ENCODE measurements at places on chromosomes 2 and 18.

DNA sequence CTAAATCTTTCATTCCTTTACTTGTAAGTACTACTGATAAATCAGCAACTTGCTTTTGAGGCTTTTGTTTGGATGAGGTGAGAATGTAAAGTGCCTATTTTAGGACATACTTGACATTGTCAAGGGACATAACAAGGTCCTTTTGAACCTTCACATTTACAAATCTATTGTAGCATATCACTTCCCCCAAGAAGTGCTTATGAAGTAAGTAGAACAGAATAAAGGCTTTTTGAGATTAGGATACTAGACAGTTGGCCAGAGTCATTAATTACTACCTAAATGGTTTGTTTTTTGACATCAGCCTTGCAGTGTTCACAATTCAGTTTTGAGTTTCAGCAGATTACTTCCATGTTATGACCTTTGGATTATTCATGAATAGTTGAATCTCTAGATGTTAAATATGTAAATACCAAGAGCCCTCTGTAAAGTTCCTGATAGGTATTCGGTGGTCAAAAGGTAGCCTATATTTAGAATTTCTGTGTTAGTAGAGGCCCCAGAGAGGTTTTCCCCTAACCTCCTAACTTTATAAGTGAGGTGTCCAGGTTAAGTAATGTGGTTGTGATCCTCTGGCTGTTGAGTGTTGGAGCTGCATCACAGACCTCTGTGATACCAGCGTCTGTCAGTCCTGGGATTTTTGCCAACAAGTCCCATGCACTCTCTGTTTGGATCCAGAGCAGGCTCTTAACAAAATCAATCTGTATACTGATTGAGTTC, 67.2 kb downstream of the LCLAT1 start:
- DNase-seq: peak; percentile 52

- peak; percentile 42 for DNase-seq
Observed at GRCh38 chr18:63074981-63075404, 244.6 kb downstream of the BCL2 start.

- DNase-seq: peak; percentile 60
Observed at GRCh38 chr2:217820091-217820819, 182.5 kb downstream of the TNS1 start.

GRCh38 chr2:232431705-232432590, 24.0 kb upstream of the ALPI start:
- no peak for DNase-seq

GRCh38 chr2:217062768-217063167, 202.9 kb upstream of the TNP1 start:
- DNase-seq: no peak

GRCh38 chr2:132729522-132729921, 59.5 kb upstream of the LYPD1 start:
- DNase-seq: no peak

GRCh38 chr2:233546774-233547173, 19.8 kb downstream of the USP40 start:
- DNase-seq: no peak

GRCh38 chr2:11343650-11344341, 640 bp downstream of the ROCK2 start:
- no peak for DNase-seq

DNA sequence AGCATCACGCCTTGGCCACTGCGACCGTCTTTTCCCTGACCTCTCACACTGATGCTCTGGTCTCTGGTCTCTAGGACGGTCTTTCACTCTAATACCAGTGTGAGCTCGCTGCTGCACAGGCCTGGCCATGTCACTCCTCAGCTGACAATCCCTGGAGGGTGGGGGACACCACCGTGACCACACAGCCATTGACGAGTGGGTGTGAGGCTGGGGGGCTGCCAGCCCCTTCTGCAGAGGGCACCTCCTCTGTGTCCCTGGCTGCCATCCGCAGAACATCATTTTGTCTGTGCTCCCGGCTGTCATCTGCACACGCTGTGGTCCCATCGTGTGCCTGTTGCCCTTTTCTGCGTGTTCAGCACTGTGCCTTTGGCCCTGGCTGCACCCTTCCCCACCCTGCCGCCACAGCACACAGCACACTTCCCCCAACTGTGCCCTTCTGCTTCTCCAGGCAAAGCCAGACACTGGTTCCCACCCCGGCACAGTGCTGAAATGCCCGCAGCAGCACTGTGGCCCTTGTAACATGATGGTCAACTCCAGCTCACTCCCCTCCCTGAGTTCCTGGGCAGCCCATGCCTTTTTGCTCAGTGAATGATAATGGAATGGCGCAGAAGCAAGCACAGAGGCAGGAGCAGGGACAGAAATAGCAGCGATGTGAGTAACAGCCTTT, 30.4 kb upstream of the INHBB start:
- DNase-seq: no peak

- DNase-seq: no peak
Observed at GRCh38 chr2:204727368-204727767, 182.1 kb downstream of the PARD3B start.

DNA sequence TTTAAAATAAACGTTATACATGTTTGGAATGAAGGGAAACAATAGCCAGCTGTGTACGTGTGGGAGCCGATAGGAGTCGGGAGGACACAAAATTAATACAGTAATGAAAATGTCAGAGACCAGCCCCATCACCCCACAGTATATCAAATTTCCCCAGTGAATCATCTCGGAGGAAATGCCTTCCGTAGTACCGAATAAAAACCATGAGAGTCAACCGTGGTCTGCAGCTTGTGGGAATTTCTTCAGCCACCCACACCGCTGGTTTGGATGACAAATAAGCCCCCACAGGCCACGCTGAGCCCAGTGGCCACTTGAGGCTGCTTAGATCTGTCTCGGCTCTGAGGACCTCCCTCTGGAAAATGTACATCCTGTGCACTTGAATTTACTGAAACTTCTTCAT, 133.7 kb downstream of the COL6A3 start:
- peak; percentile 99 for DNase-seq

DNA sequence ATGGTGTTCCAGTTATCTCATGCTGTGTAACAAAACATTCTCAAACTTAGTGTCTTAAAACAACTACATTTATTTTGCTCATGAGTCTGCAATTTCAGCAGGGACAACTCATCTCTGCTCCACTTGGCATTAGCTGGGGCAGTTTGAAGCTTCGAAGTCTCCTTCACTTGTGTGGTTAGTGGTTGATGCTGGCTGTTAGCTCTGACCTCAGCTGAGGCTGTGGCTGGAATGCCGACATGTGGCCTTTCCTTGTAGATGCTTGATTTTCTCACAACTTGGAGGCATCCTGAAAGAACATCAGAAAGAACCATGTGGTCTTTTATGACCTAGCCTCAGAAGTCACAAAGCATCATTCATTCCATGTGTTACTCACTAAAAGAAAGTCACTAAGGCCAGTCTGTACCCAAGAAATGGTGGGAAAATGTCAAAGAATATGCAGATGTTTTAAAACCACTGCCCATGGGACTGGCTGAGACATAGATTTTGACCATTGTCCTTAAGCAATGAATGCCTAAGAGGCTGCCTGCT, 3.8 kb upstream of the TMSB10 start:
- peak; percentile 79 for DNase-seq

DNA sequence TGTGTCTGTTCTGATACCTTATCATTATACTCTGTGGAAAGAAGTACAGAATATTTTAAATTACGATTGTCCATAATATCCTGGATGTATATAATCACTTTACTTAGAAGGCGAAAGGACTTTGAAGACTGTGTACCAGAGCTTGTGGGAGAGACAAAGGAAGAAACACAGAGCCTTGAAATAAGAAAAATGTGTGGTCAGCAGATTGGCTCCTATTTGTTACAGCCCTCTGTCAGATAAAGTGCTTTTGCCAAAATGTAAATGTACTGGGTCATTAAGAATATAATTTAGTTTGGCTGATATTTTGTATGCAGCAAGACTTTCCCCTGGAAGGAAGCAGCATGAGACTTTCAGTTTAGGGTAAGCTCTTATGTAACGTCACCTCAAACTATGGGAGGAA, 443.1 kb downstream of the CCDC85A start:
- no peak for DNase-seq

GRCh38 chr2:188677142-188677541, 297.0 kb upstream of the COL3A1 start:
- peak; percentile 14 for DNase-seq

DNA sequence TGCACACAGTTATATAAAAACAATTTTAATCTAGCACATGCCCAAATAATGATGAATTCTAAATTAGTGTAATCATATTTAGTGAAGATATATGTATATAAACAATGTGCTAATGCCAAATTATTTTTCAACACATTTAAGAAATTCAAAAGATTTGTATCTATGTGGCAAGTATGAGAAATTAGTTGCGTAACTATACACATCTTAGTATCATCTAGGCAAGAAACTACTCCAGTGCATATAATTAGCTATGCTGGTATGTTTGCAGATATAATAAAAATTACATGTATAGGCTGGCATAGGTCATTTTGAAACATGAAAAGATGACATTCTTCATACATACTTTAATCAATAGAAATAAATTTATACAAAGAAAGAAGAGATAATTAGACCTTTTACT, 252.0 kb upstream of the VWC2L start:
- DNase-seq: no peak

DNA sequence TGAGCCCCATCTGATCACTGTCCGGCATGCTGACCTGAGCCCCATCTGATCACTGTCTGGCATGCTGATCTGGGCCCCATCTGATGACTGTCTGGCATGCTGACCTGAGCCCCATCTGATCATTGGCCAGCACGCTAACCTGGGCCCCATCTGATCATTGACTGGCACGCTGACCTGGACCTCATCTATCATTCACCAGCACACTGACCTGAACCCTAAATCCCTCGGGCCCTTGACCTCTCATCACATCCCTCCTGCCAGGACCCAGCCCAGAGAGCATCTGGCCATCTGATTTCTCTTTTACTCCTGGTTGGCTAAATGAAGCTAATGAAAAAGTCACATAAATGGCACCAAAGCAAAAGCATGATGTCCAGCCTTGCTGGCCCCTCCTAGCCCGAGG, 207.1 kb downstream of the NDUFA10 start:
- no peak for DNase-seq

GRCh38 chr2:176643646-176644045, 374.4 kb downstream of the MTX2 start:
- no peak for DNase-seq

DNA sequence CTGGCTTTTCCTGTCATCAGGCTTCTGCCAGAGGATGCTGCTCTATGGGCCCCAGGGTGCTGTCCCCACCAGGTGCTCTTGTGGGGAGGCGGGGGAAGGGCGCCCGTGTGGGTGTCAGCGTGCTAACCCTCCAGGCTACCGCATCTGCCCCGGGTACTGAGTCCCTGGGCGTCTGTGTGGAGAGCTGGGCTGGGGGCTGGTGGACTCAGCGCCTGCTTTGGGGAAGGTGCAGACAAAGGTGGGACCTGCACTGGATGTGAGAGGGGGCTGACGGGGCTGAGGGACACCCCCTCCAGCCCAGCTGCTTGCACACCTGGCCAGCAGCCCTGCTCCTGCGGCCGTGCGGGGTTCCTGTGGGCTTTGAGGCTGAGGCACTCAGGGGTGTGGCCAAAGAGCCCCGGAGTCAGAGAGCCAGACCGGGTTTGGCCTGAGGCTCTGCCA, 120.7 kb upstream of the PXDN start:
- DNase-seq: no peak

- DNase-seq: no peak
Observed at GRCh38 chr18:45083226-45083855, 402.7 kb downstream of the SETBP1 start.

DNA sequence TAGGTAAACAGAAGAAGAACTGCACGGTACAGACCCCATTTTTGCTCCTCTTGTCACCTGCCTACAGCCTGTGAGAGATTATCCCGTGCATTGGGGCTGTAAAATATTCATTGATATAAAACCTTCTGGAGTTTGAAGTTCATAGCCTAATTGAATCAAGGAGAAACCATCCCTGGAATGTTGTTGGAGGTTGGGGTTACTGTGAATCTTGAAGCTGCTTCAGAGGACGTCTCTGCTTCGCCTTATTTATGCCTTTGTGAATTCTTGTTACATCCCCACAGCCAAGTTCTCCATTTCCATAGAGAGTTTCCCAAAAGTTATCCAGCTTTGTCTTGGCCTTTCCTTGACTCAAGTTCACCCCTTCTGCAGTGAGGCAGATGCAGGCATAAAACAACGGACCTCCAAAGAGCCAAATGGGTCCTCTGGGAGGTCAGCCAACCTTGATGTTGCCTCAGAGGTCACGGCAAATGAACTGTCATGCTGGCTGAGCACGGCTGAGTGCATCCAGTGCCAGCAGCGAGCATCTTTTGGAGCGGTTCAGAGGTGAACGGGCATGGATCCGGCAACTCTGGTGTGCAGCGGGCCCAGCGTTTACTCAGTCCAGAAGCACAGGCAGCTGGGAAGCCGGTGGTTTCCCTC, 317.6 kb downstream of the PRKCE start:
- DNase-seq: peak; percentile 24

DNA sequence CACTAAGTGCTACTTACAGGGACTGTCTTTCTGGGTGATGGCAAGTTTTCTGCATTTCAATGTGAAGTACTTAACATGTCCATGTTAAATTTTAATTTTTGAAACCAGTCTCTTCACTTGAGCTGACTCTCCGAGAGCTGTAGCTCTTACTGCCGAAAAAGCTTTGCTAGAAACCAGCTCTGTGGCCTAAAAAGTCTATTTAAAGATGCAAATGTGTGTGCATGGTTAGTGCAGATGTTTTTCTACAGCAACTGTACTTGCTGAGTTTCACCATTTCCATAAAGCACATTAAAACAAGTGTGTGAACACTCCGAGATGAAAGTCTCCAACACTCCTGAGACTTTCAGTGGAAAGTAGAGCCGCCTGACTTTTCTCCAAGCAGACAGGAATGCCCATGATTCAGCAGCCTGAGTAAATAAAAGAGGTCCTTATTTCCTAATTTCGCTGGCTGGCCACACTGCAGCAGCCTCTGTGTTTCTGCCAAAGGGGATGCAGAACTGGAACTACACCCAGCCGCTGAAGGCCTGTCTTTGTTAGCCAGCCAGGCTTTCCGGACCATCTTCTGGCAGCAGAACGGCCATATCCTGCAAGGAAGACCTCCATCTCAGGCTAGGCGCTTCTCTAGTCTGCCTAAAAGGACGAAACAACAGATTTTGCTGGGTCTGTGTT, 121.2 kb downstream of the ZNF521 start:
- peak; percentile 94 for DNase-seq

- DNase-seq: peak; percentile 64
Observed at GRCh38 chr2:177161741-177162460, 50.7 kb upstream of the HNRNPA3 start.

DNA sequence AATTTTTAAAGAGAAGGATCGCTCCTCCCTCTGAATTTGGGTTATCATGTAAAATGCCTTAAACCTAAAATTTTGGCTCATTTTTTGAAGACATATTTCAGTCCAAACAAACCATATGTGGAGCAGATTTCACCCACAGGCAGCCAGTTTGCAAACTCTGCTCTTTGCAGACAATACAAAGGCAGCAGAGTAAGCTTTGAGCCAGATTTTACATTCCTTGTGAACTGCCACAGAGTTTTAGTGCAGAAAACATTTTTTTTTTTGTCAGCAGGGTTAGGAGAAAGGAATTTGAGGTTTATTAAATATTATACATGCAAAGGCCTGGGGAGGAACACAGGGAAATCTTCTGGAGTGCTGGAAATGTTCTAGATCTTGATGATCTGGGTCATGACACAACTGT, 171.9 kb upstream of the FN1 start:
- DNase-seq: peak; percentile 32

- peak; percentile 85 for DNase-seq
Observed at GRCh38 chr2:144358979-144359541, 160.9 kb downstream of the ZEB2 start.

Data from cardiac fibroblast (primary cell).